GM23338 (cell line): ENCODE measurements at places on chromosomes 5 and 9.

DNA sequence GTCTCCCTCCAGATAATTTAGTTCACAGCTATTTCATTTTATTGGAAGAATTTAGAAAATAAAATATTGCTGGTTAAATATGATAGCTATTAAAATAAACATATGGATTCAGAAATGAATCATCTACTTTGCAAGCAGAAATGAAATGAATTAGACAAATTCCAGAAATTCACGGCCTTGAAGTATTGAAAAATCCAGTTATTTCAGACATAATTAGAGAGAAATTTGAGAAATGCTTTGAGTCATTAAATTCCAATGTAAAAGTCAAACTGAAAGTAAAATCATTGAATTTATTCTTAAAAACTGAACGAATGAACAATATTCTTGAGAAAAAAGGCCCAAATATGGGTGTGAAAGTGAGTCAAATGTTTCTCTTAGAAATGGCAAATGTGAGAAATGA lies 632.6 kb upstream of the EDIL3 start:
- no peak for DNase-seq

DNA sequence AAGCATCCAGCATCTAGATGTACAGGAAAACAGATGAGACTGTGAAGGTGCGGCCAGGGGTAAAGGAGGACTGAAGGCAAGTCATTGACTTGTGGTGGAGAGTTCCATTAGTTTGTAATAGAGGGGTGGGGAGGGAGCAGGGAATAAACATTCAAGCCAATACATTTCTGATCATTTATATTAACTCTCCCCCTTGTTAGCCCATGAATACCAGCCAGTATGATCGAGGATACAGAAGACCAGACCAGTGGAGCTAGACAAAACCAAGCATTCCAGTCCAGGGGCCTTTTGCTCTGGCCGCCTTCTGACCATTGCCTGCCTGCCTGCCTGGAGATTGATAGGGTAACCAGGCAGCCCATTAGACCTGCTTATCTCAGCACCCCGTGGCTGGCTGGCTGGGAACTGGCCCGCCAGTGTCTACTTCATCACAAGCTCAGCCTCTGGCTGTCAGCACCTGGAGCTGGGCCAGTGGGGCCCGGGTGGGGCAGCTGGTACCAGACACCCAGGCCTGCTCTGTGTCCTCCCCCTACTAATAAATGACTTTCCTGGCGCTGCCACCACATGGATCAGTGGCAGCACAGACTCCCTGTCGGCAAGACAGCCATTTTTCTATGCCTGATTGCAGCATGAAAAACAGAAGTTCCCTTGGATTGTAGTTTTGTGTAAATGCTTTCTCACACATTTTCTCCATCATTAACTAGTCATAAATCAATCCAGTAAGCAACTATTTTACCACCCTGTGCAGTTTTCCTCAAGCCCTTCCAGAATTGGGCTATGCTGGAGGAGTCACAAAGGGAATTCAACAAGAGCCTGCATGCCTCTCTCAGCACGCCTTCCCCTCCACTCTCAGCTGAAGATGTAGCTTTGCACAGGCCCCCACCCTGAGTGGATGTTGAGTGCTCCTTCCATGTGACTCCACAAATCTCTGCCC lies 181.3 kb downstream of the SNCAIP start:
- DNase-seq: no peak

DNA sequence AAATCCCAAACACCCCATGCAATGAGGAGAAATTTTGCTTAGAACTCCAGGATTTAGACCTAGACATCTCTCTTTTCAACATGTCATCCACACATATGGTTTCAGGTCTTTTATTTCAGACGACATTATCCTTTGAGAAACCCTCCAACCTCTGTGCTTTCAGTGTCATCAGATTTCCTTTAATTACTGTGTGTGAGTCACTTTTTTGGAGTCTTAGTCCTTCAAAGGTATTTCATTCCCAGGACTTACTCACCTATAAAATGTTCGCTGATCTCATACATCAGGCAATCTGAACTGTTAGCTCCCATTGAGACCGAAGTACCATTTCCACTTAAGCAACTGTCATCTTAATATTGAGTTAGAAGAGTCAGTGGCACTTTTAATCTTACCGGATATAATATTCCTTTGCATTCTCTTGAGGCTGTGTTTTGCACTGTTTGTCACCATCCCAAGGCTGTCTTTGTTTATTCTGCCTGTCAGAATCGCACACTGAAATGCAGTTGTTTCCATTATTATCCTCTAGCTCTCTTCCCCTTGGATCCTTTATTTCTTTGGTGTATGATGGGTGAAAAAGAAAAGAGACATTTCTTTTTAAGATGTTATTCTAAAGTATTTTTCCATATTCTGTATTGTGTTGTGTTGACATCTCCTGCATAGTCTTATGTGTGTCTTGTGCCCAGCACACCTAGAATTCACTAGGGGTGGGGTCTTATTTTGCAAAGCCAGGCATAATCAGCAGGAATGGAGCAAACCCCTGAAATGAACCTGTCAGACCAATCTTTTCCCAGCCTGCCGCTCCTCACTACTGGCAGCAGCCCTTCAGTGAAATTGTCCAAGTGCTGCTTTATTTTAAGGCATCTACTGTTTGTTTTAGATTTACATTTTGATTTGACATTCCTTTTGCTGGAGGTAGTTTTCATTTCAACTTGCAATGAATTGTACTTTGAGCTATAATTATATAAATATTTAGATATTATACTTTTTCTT lies 155.4 kb downstream of the PAM start:
- no peak for DNase-seq

- peak; percentile 89 for DNase-seq
Measured at GRCh38 chr5:172714491-172715420, 56.2 kb downstream of the DUSP1 start.

GRCh38 chr5:139063664-139064054 lies 134.5 kb downstream of the SIL1 start:
- no peak for DNase-seq

DNA sequence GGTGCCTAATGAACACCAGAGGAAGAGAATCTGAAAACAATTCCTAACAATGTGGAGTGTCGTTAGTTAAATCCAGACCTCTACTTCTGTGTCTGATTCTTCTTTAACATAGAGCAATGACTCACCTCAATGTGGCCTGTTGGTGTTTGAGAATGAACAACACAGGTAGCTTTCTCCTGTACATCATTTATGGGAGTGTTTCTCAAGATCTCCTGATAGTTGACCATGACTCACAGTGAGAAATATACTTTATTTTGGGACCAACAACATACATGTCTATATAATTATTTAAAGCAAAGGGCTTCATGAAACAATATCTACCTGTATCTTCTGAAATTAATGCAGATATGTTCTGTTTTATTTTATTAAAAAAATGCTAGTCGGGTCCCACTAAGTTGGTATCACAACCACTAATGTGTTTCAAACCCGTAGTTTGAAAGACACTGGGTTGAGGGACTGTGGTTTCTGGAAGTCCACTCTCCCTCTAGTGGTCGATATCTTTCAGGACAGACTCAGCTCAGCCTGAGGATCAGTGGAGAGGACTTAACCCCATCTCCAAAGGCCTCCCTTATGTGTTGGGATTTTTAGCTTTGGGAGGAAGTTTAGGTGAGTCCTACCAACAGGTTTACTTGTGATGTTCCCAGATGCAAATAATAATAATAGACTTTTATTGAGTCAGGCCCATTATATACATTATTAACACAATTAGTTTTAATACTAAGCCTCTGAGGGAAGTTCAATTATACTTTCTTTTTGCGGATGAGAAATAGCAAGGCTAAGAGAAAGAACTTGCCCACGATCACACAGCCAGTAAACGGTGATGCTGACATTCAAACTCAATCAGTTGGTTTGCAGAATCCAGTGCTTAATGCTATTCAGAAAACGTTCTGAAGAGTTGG lies 70.0 kb upstream of the KLF9 start:
- peak; percentile 84 for DNase-seq

DNA sequence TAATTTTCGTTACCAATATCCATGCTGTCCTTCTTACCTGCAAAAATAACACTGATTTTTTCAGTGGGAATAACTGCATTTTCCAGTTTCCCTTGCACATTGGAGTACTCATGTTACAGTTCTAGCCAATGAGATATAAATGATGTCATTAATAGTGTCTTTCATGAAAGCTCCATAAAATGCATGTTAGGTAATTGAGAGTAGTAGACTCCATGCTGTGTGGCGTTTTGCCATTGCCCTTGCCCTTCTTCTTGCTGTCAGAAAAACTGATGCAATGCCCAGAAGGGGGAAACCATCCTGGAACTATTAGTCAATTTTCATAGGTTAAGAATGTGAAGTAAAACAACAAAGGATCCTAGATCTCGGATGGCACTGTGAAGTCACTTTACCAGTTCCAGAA lies 1765.3 kb downstream of the EFNA5 start:
- no peak for DNase-seq

DNA sequence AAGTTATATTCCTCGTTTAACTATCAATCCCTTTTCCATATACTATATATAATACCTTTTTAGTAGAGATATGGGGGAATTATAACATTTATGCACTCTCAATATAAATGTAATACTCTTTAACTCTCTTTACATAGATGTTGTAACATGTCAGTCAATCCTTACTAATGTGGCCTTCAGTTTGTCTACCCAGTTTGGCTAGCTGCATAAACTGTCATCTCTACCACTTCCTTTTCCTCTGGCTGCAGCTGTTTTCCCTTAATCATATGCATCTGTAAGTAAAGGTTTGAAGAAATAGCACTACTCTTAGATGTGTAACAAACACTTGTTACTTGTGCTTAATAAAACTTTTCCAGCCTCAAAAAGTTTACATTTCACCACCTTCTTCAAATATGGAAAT lies 13.4 kb downstream of the ABHD17B start:
- no peak for DNase-seq

DNA sequence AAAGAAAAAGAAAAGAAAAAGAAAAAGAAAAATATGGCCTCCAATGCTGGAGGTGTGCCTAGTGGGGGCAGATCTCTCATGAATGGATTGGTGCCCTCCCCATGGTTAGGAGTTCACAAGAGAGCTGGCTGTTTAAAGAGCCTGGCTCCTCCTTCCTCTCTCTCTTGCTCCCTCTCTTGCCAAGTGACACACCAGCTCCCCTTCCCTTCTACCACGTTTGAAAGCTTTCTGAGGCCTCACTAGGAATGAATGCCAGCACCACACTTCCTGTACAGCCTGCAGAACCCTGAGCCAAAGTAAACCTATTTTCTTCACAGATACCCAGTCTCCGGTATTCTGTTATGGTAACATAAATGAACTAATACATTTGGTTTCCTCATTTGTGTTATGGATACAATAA lies 14.4 kb upstream of the GALNT10 start:
- DNase-seq: no peak

DNA sequence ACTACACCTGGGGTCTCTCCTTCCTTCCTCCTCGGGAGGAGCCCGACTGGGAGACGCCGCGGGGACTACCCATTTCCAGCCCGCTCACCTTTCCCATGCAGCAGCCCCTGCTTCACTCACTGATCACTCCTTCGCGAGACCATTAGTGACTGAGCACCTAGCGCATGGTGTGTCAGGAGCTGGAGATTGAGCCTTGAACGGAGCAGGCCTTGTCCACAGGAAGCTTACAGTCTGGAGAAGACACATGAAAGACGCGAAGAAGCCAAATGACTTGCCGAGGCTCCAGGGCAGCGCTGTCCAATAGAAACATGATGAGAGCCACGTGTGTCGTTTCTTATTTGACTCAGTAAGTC lies 283 bp upstream of the CFAP90 start:
- no peak for DNase-seq

DNA sequence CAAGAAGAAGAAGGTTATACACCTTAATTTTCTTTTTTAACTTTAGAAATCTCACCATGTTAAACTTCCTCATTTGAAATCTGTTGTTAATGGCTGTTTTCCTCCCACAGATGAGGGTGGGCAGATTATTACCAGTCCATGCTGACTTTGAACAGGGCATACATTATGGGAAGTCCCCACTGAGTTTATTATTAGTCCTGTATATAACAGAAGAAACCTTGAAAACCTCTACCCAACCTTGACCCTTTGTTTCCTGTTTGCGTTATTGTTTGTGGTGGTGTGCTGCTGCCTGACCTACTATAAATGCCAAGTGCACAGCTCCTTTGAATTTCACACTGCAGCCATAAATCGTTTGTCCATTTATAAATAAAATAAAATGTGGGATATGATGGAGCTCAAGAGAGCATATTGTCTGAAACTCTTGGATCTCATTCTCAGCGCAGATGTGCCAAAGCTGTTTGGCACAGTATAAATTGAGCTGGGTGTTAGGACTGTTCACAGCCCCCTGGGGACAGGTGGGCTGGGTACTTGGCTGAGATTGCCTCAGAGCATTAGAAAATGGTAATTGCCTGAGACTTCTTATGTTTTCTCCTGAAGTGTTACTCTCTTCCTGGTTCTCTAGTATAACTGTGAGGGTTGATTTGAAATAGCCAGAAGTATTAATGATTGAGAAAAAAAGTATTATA lies 139.6 kb downstream of the SPATA31D1 start:
- no peak for DNase-seq

GRCh38 chr5:96637196-96637595 lies 25.0 kb upstream of the CAST start:
- DNase-seq: no peak

DNA sequence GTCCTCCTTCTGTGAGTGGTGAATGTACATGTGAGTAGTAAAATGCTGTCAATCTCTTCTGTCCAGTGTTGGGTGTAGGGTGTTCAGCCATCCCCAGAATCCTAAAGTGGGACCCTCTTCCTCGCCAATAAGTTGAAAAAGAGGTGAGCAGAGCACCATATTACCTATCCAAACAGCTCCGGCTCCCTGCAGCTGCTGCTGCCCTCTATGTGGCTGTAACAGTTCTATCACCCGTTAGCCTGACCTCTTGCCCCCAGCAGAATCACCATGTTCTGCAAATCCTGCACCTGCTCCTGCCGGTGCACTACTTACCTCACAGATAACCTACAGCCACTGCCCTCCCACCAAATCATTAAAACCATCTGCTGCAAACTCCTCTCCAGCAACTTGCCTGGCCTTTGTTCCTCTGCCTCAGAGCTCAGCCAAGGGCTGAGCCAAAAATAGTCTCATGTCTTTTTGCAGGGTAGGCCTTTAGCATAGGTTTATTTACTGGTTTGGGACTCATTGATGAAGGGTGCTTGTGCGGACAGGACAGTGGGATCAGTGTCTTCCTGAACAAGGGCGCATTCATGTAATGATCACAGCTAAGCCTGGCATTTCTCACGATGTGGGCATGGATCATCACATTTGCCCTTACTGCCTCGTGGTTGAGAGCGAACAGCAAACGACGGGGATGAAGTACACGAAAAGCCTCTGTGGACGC lies 49.6 kb upstream of the CCL21 start:
- DNase-seq: no peak

DNA sequence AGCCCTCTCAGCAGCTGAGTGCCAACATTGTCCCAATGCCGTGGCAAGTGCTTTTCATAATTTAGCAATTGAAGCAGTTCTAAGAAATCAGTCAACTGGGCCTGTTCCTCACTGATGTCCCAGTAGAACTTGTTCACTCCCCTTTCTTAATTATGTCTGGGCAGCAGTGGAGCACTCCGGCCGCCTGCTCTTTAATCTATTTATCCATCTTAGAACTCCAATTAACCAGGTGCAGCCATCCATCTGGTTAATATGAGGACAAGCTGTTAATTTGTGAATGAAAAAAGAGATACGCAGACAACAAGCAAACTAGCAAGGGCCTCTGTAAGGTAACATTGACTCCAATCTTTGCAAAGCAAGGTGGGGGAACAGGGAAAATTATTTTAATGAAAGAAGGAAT lies 39.4 kb downstream of the MAT2B start:
- no peak for DNase-seq
